ENCODE measurements at places on chromosomes 13 and 19. TPM values are rescaled to one million over a fixed set of nuclear protein-coding genes. Genes with fewer than 3 reads are reported as not detected.

GRCh38 chr19:5624018-5624663 is 1.3 kb downstream of the SAFB start:
- peak; percentile 72 for DNase-seq

The SLC1A5 gene
- 133 TPM for total RNA-seq

The NPAS1 gene
- 1.3 TPM for total RNA-seq

The TEX26 gene
- not detected for total RNA-seq

- DNase-seq: no peak
Measured at GRCh38 chr19:51808333-51808986, 13.5 kb downstream of the FPR3 start.
